ENCODE measurements at places on chromosomes 6 and 20.
A peak's percentile ranks its signal among the peaks of the same experiment; 100 is the strongest.

DNA sequence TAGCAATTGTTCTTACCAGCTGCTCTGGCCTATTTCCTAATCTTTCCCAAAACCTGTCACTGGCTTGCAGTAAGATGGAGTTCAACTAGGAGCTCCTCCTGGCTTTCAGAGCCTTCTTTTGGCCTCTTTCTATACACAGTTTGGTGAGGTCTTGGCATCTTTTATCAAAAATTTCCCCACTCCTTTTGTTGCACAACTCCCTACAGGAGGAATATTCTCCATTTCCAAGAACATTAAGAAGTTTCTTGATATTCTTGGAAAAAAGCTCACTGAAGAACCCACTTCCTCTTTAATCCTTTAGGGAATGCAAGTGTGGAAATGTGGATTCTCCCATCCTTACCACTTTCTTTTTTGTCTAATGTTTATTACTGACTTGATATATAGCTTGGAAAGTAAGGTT, 171.3 kb upstream of the KCNK16 start:
- DNase-seq, result no peak

- DNase-seq, result no peak
Observed at GRCh38 chr6:170046791-170047626, 243.9 kb downstream of the DLL1 start.

DNA sequence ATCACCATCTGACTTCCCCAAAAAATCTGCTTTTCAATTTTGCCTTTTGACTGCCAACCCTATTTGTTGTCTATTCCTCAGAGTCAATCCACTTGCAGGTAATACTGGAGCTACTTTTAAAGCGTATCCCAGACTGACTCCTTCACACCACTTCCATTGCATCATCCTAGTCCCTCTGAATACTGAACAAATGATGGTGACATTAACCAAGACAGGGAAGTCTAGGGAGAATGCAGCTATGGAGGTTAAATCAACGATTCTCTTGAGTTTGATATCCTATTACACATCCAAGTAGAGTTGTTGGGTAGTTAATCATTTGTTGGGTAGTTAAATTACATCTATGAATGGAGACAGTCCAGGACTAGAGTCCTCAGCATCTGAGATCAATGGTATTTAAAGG, 2.0 kb downstream of the OGFRL1 start:
- DNase-seq, result no peak

DNA sequence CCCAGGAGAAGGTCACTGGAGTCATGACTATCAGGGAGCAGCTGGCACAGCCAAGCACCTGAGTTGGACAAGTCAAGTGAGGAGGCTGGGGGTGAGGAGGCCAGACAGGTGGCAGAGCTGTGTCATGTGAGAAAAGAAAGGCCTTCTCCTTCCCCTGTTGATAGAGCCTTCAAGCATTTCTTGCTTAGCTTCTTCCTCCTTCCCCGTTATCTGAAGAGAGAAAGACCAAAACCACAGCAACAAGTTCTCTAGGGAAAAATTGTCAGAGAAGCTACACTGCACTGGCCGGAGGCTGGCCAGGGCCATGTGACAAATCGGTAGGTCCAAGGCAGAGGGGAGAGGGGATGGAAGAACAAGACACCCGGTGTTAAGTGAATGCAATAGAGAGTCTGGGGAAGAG, 202.1 kb upstream of the PRDM1 start:
- DNase-seq, result no peak

DNA sequence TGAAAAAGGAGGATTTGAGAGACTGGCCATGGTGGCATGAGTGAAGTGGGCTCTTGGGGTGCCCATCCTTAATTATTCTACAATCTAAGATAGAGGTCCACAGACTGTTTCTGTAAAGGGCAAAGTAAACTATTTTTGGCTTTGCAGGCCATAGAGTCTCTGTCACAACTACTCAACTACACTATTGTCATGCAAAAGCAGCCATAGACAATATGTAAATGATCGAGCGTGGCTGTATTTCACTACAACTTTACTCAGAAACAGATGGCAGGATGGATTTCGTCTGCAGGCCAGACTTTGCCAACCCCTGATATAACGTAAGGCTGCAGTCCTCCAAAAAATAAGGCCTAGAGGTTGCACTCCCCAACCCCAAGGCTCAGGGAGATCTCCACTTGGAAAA, 58.2 kb upstream of the NAA20 start:
- DNase-seq, result no peak

DNA sequence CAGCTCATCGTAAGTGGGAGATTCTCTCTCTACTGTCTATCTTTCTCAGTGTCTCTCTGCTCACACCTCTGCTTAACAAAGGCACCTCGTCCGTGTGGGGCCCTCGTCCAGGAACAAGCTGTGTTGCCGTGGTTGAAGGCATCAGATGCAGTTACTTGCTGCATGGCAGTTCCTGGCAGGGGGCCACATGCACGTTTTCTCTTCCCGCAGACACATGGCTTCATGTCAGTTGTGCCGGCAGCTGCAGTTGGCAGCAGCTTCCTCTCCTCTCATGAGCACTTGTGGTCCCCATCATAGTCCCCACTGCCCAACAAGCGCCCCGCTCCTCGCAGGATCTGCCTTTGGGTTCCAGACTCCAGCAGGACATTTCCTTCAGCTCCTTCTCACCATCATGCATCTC, 7.1 kb upstream of the AFDN start:
- peak; percentile 22 for DNase-seq

DNA sequence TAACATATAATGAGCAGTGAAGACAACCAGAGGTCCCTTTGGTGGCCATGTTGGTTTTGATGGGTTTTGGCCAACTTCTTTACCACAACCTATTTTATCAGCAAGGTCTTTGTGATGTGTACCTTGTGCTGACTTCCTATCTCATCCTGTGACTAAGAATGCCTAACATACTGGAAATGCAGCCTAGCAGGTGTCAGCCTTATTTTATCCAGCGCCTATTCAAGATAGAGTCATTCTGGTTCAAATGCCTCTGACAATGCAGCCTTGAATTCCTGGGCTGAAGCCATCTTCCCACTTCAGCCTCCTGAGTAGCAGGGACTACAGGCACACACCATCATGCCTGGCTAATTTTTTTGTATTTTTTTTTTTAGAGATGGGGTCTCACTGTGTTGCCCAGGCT, 7.8 kb upstream of the TRIM38 start:
- DNase-seq, result no peak

DNA sequence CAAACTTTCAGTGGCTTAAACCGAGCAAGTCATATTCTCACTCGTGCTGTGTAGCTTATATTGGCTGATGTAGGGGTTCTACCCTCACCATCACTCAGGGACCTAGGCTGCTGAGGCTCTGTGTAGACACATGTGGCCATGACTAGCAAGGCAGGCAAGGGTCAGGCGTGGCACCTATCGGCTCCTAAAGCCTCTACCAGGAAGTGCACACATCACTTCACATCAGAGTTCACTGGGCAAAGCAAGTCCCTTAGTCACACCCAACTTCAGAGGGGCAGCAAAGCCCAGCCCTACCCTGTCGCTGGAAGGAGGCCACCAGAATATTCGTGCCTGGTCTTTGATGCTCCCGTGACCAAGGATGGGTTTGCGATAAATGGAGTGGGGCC, 42.9 kb downstream of the PPP1R14C start:
- DNase-seq, result no peak

DNA sequence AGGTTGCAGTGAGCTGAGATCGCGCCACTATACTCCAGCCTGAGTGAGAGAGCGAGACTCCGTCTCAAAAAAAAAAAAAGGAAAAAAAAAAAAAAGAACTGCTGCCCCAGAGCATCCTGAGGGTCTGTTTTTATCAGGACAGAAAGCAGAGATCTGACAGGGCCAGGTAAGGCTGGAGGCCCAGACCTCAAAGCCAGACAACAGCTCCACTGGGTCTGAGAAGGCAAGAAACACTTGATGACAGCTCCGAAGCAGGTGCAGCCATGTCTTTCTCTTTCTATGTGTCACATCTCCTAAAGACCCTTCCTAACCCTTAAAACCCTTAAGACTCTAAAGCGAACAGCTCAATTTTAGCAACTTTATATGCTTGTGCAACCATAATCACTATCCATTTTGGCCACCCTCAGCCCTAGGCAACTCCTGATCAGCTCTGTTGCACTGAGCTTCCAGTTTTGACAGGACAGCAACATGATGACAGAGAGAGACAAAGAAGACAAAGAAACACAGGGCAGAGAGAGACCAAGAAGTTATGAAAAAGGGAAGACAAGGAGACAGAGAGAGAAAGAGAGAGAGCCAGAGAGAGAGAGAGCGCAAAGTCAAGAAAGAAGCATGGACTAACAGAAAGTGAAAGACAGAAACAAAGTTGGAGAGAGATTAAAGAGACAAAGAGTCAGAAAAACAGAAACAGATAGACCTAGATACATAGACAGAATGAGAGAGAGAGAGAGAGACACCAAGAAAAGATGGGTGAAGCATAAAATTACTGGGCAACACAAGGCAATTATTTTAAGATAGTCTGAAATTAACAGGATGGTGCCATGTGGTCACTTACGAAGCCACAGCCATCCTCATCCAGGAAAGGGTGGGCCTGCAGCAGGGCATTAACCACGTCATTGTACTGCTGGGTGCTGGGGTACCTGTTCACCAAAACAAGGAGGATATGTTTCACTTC, 39.2 kb downstream of the SAMD3 start:
- no peak for DNase-seq

DNA sequence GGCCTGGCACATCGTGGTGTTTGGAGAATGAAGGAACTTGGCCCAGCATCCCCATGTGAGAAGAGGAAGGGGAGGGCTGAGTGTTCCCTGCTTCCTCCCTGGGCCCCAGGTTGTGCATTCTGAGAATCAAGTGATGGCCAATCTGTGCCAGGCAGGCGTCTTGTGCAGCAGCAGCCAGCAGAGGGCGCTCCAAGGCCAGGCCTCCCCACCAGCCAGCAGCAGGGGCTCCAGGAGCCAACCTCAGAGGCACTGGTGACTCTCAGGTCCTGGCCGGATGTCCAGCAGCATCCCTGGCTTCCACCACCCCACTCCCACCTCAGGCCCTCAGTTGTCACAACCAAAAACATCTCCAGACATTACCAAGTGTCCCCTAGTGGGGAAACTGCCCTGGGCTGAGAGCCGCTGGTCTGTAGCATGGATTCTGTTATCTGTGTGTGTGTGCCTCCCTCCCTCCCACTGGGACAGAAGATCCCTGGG, 192.0 kb downstream of the PREX1 start:
- DNase-seq, result peak; percentile 20

GRCh38 chr6:47044397-47044796, 2.3 kb upstream of the ADGRF1 start:
- DNase-seq, result no peak

DNA sequence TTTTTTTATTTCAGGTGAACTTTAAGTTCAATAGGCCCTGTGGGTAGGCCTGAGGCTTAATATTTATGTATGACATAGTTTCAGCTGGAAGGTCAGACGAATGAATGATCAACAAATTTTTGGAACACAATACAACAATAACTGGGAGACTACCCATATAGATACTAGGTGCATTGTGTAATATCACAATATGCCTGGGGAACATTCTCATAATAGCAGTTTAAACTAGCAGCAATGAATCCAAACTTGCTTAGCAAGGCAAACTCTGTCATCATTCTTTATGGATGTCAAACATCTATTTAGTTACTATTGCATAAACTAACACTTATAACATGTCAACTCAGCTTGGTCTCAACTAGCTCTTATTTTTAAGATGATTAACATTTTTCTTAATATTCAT, 49.3 kb downstream of the ELOVL4 start:
- no peak for DNase-seq

GRCh38 chr6:132511210-132511830, 1.6 kb downstream of the STX7 start:
- DNase-seq, result no peak

DNA sequence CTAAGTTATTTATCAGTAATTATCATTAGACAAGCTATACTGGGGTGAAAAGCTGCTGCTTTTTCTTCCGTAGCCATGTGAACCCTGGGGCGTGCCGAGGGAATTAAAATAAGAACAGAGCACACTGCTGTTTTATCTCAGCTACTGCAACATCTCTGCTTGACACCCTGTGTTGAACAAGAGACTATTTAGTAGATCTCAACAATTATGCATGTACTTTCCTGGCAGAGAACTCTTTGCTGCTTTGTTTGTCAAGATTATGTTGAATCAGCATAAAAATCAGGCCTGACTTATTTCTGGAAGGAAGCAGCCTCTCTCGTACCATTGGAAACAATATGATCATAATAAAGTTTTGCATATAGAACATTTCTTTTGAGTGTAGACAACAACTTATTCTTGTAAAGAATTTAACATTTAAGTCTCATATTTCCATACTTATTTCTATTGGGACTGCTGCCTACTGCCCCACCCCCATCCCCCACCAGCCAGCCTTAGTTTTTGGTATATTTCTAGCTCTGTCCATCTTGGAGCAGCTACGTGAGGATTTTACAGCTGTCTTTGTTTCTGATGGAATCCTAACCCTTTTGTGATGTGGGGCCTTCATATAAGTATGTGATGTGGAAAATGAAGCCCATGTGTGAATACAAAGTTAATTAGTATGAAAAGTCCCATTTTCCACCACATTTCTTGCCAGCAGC, 1011.4 kb downstream of the KIF16B start:
- no peak for DNase-seq

- no peak for DNase-seq
Observed at GRCh38 chr6:56400273-56400672, 152.9 kb upstream of the COL21A1 start.

DNA sequence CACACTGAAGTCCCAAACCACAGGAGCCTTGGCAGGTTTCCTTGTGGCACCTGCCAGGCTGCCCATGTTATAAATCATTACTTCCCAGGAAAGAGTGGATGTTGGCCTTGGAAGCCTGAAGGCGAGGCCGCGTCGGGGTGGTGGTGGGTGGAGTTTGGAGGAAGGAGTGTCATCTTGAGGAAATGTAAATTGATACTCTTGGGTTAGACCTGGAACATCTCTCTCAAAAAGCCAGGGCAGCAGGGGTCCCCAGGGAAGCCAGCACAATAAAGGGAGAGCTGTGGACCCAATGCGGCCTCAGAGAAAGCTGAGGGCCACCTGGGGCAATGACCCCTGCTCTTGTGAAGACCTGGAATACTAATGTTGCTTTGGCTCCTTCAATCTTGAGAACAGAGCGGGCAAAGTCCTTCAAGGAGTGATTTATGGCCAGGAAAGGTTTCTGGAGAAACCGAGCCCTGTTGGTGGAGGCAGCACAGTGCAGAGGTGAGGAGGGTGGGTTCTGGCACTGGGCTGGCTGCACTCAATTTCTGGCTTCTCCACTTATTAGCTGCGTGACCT, 26.3 kb upstream of the TRAF3IP2 start:
- no peak for DNase-seq

GRCh38 chr6:169064194-169064593, 189.5 kb downstream of the THBS2 start:
- DNase-seq, result no peak

GRCh38 chr6:12504325-12504966, 212.1 kb upstream of the PHACTR1 start:
- DNase-seq, result no peak

- DNase-seq, result no peak
Observed at GRCh38 chr20:24579475-24579874, 110.0 kb downstream of the SYNDIG1 start.

GRCh38 chr6:73942592-73943186, 246.7 kb downstream of the CD109 start:
- no peak for DNase-seq

Measured in caudate nucleus (tissue), 63 donors.